CD4-positive, alpha-beta memory T cell (primary cell): ENCODE measurements at places on chromosomes 13 and 19.
A peak's percentile ranks its signal among the peaks of the same experiment; 100 is the strongest.

DNA sequence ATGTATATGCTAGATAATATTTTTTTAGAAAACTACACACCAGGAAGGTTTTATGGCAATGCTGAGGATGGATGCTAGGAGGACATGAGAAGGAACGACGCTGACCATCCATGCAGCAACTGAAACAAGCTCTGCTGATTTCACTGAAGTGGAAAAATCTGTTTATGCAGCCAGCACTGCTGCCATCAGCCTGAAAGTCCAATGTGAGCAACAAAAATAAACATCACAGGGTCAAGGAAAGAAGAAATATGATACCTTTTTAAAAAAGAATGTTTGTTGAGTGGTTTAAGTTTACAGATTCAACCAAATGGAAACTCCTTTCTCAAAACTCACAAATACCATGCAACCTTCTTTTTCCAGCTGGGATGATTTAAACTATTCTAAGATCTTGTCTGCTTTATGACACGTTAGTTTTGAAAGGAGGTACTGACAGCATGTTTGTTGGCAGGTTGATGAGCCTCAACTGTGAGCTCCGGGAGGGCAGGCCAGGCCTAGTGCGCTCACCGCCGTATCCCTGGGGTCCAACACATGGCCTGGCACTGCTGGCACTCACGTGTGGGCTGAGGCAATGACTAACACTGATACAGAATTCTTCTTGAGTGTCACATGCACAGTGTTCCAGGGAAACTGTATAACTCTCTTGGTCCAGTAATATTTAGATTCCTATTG is 46.8 kb downstream of the LATS2 start:
- no peak for DNase-seq

- no peak for DNase-seq
Observed at GRCh38 chr13:33289966-33290365, 4.4 kb upstream of the STARD13 start.

GRCh38 chr19:44356383-44357111 is at the start of gene ZNF112:
ZNF112 (minus strand) TSS chr19:44356680; CDS start chr19:44340539, 16,141 bp downstream.
- DNase-seq, result no peak

DNA sequence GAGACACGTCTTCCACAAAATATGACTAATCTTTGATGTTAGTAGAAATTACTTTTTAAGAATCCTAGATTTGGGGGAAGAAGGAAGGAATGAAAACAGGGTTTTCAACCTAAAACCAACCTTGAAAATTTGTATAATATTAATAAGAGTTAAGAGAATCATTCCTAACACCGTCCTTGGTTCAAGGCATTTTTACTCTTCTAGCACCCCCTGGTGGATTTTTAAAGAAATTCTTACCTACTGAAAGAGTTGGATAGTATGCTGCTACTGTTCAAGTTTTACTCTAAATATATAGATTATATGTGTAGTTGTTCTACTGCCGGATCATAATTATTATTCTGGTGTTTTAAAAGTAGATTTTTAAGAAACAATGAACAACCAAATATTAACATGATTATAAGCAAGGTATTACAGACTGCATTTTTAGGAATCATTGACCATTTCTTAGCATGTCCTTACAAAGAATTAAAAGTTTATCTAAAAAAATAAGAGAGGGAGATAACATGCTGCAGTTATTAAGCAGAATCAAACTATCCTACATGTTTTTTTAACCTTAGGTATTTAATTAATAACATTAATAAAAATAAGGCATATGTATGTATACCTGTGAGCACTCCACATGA is 7.4 kb upstream of the SLITRK6 start:
- DNase-seq, result no peak

GRCh38 chr13:112759827-112760226 is 70.0 kb downstream of the ATP11A start:
- DNase-seq, result no peak

DNA sequence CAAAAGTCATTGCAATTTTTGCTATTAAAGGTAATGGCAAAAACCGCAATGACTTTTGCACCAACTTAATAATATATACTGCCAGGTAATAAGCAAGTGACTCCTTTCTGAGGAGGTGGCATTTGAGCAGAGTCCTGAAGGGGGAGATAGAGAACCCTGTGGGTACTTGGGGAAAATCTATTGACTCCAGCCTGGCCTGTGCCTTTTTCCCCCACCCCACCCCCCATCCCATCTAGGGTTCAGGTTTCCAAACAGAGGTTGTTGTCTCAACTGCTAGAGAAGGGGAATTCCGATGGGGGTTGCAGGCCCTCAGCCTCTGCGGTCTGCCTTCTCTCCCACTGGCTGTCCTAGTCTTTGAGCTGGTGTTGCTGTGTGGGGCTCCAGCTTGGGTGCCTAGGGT is 11.5 kb downstream of the S1PR2 start:
- DNase-seq, result peak; percentile 32

DNA sequence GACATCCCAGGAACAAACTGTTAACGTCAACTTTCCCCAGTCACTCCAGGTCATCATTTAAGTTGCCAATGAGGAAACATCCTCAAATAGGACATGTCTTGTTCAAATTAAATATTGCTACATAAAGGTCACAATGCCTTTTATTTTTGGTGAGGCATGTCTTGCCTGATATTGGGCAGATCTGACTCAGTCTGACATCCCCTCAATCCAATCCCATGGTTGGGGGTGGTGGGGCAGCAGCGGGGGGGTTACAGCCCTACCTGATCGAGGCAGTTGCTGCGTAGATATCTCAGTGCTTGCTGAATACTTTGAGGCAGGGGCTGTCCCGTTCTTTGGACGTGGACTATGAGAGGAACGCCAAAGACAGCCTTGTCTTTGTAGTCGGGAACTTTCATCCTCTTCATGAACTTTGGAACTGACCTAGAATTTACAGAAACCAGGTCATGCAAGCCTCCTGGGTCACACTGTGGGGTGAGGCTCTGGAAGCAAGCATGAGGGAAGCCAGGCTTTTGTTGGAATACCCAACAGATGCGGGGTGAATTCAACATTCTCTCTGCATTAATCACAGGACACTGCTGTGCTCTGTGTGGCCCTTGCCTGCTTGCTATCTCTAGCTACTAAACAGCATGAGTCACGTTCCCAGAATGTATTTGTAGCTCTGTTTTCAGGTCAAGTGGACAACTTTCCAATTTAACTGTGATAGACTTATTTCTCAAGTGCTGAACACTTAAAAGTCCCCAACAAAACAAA is 109.8 kb downstream of the KL start:
- no peak for DNase-seq

- no peak for DNase-seq
Observed at GRCh38 chr13:62119739-62120700, 704.4 kb upstream of the PCDH20 start.

- DNase-seq, result no peak
Observed at GRCh38 chr13:29111446-29111845, 291.3 kb downstream of the MTUS2 start.

DNA sequence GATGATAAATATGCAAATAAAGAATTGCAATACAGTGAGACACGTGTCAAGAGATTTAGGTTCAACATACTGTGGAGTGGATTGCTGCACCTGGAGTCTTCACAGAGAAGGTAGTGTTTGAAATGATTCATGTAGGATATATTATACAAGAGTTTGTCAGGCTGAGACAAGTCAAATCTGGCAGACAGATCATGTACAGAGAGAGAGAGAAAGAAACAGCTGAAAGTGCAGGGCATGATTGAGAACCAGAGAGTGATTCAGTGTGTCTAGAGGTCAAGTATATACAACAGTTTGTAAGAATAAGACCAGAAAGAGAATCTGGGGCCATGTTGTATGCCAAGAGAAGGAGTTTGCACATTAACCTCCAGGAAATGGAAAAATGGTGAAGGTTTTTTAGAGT is 2.1 kb upstream of the VWA8 start:
- no peak for DNase-seq

GRCh38 chr13:112434032-112434431 is 57.9 kb downstream of the SPACA7 start:
- DNase-seq, result no peak

GRCh38 chr19:6482343-6482686 is 728 bp upstream of the DENND1C start:
- no peak for DNase-seq

DNA sequence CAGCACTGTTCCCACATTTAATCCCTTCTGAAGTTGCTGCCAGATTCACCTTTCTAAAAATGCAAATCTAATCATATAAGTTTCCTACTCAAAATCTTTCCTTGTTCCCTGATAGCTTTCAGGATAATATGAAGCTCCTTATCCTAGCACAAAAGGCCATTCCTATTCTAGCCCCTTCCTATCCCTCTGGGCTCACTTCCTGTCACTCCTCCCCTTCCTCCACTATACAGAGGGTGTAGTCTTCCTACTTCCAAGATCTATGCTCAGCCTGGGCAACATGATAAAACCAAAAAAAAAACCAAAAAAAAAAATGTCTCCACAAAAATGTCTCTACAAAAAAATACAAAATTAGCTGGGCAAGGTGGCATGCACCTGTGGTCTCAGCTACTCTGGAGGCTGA is 78.3 kb downstream of the TSC22D1 start:
- DNase-seq, result no peak

- no peak for DNase-seq
Observed at GRCh38 chr13:99686157-99686572, 184.9 kb downstream of the TM9SF2 start.

GRCh38 chr19:50702158-50702870 is 17.3 kb downstream of the SHANK1 start:
- no peak for DNase-seq

DNA sequence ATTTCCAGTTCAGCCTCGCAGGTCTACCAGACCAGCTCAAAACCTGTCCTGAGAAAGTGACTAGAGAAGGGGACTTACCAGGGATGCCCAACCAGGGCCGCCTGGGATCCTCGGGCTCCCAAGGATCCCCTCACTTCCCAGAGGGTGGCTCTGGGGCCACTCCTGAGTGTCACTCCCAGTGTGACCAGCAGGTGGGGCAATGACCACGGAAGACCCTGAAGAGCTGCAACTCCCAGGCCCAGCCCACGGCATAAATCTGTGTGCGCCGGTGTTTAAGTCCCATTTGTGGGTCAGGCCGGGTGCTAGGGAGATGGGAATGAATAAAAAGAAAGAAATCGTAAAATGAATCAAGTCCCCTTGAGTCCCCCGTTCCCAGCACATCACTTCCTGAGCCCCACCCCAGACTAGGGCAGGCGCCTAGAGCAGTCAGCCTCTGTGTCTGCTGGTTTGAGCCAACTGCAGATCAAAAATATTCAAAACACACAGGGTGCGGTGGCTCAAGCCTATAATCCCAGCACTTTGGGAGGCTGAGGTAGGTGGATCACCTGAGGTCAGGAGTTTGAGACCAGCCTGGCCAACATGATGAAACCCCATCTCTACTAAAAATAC is 10.7 kb downstream of the PTGIR start:
- peak; percentile 72 for DNase-seq

DNA sequence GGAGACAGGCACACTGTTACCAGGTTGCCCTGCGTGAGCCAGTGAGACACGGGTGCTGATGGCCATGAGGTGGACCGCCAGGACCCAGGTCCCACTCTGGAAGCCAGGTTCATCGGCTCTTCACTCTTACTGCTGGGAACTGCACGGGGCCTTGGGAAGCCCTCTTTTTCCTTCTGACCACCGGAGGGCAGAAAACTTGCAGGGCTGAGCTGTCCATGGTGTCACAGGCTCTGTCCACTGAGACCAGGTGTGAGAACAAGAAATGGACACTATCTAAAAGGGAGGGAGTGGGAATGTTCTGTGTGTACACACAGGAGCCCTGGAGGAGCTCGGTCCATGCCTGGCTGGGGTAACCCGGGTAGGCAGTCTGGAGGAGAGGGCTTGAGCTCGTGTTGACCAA is 93.4 kb downstream of the UQCRFS1 start:
- DNase-seq, result no peak

DNA sequence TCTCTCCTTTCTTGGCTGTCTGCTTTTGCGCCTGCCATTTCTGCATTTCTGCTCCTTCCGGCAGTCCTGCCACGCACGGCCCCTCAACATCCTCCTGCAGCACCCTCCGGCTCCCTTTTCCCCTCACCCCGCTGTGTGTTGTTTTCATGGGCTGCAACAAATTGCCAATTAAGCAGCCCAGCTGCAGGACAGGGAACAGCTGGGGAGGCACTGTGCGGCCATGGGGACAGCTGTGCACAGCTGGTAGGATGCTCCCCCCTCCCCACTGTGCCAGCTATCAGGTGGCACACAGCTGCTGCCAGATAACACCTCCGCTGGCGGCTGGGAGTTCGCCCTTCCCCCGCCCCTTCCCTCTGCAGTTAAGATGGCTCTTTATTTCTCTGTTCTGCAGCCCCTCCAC is 25.4 kb downstream of the LYL1 start:
- no peak for DNase-seq

DNA sequence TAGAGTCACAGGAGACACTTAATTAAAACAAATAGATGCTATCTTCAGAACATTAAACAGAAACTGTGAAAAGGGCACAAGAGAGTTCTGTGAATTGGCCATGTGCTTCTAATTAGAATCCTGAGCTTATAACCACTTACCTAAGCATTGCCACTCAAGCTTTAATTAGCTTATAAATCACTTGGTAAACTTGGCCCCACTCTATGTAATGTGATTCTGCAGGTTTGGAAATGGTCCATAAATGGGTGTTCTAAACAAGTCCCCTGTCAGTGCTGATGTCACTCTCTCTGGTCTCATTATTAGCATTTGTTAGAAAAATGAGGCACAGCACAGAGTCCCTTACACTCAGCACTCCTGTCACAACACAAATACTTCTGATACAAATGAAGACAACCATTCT is 18.0 kb downstream of the ZNF91 start:
- no peak for DNase-seq

GRCh38 chr13:40362502-40362901 is 303.9 kb downstream of the FOXO1 start:
- no peak for DNase-seq

- no peak for DNase-seq
Observed at GRCh38 chr19:7109678-7110289, 40.3 kb downstream of the ZNF557 start.

DNA sequence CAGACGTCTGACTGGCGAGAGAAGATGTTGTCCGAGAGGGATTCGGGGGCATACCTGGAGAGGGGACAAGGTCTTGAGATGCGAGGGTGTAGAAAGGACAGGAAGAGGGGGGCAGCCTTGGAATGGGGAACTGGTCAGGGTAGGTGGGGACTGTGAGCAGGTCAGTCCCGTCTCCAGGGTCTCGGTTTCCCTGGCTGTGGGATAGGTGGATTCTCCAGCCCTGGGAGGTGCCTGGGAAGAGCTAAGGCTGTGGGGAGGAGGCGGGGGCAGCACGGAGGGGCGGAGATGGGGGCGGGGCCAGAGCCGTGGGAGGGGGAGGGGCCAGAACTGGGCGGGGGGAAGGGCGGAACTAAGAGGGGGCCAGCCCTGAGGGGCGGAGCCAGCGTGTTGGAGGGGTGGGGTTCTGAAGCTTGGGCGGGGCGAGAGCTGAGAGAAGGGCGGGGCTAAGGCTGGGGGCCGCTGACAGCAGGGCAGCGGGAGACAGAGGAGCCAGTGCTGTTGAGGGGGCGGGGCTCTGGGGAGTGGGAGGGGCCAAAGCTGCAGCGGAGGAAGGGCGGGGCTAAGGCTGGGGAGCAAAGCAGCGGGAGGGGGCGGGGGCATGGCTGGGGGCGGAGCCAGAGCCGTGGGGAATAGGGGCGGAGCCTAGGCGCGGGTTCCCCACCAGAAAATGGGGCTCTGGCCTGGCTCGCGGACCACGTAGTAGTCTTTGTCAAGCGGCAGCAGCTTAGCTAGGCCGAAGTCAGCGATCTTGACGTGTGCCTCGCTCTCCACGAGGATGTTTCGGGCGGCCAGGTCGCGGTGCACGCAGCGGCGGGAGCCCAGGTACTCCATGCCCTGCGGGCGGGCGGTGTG is 9.5 kb upstream of the INSL3 start:
- peak; percentile 53 for DNase-seq

- DNase-seq, result no peak
Observed at GRCh38 chr13:24124789-24125476, 35.6 kb upstream of the SPATA13 start.
